SK-N-MC (cell line): ENCODE measurements at places on chromosomes 6 and 20.

GRCh38 chr6:37653933-37654565 is 43.6 kb downstream of the MDGA1 start:
- peak; percentile 44 for DNase-seq

- DNase-seq: no peak
Measured at GRCh38 chr20:45083127-45083526, 17.8 kb downstream of the KCNS1 start.

DNA sequence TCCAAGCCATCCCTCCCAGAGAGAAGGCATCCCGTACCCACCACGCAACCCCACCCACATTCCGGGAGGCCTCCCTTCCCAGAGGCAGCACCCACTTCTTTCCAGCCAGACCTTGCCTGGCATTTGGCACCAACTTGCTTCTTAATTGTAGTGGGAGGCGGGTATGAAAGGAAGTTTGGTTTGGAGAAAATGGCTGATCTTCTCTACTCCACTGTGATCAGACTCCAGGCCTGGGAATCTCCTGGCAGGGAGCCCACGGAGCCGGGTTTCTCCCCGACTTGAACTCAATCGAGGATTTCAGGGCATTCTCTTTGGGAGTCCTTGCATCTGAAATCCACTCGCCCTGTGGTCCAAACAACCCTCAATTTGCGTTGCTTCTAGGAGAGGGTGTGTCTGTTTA is 107.1 kb downstream of the ZDHHC14 start:
- DNase-seq: no peak

DNA sequence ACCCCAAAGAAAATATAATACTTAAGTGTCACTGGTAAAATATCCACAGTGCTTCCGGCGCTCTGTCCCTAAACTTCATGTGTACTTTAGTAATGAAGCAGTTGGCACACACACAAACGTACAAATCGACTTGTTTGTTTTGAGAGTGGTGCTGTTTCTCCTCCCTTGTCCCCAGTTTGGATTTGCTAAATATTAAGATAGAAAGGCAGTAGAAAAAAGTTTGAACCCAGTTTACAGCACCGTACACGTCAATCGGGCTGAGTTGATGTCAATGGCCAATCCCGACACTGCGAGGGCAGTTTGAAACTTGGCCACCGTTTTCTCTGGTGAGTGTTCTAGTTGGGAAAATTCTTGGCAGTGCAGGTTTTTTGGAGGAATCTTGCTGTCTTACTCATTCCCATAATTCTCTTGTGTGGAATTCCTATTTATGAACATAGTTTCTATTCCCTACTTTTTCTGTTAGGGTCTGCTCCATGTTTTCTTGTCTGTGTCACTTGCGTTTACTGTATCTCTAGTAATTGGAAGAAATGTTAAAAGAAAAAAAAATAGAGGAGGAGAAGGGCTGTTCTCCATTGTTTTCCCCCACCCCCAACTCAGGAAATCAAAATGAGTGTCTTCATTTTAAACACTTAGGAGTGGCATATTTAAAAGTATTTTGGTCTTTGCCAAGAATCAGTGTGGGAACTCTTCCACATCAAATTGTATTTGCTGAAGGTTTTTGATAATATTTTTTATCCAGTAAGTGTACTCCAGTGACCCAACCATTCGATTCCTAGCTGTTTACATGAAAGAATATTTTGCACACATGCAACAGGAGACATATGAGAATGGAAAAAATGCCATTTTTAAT is 72.3 kb downstream of the OR2B2 start:
- no peak for DNase-seq

DNA sequence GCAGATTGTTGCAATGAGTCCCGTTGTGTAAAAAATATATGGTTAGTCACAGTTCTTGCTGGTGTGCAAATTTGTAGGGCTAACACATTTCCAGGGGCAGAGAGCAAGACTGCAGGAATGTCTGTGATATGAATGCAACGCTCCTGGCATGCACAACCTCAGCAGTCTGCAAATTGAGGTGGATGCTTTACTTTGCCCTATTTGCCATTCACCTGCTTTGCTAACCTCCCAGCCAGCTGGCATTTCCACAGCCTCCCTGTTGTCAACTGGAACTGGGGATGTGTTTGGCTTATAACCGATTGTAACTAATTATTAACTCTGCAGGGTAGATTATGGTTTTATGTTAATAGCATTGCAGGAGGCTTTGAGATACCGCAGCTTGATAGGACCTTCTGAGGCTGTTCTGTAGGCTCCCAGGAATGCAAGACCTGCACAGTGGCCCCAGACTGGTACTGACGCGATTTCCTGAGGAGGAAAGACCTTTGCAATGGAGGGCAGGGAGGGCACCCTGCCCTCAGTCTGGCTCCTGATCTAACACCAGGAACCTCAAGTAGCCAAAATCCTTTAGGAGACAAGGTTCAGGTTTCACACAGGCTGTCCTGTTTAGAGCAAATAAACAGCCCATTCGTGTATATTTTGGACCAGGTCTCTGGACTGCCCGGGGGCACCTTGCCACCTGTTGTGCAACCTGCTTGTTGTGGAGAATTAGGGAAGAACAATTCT is 53.4 kb downstream of the EDN1 start:
- no peak for DNase-seq

DNA sequence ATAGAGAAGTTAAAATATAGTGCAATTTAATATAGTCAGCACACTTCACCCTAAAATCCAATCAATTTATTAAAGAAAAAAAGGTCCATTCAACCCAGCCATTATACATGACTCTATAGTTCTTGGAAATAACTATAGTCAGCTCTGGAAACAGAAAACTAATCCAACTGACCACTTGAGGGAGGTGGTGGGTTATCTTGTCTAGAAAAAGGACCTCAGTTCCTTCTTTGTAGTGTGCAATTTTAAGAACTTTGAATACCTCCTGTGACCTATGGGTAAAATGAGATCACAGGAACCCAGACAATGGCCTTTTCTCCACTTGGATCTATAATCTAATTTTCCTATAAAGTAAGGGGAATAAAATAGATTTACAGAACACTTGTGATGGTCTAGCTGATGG is 163.6 kb upstream of the CENPW start:
- DNase-seq: no peak

DNA sequence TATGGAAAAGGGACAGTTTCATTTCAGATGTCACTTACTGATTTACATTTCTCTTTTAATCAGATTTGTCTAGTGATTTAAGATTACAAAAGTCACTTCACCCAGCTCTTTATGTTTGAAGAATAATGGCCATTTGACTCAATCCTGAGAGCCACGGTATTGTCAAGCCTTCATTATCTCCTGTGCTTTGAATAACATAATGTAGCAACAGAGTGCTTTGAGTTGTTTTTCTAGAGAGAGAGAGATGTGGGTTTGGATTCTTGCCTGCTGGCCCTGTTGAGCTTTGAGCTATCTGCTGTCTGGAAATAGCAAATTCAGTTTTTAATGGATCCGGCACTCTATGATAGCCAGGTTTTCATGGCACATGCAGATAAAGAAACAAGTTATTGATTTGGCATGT is 478.4 kb upstream of the SOX4 start:
- no peak for DNase-seq

- no peak for DNase-seq
Measured at GRCh38 chr6:1901556-1901955, 291.8 kb downstream of the FOXC1 start.

GRCh38 chr6:131476362-131476761 is 96.7 kb upstream of the ARG1 start:
- DNase-seq: no peak

DNA sequence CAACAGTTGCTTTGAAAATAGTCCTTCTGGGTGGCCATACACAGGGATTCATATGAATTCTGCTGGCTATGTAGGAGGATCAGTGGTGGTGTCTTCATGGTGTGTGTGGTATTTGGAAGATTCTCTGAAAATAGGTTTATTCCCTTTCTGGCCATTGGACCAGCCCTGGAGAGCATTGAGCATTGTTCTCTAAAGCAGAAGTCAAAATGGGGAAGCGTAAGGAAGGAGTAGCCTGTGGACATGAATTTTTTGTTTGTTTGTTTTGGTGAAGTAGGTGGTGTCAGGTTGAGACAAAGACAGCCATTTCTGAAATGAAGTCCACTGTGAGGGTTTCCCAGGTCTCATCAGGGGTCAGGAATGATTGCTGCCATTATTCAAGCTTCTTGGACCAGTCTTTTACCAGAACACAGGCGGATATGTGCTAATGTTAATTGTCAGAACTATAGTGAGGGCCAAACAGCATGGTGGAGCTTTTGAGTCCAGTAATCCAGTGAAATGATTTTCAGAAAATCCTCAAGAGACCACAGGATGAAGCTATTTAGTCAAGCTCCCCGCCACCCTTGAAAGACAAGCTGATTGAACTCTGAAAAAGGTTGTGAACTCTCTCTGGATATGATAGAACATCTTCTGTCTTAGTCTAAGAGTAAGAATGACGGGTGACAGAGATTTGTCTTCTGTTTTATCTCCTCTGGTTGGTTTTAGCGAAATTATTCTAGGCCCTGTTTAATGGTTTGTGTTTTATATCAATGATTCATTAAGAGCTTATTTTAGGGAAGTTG is 60.0 kb downstream of the DNAH8 start:
- DNase-seq: no peak

DNA sequence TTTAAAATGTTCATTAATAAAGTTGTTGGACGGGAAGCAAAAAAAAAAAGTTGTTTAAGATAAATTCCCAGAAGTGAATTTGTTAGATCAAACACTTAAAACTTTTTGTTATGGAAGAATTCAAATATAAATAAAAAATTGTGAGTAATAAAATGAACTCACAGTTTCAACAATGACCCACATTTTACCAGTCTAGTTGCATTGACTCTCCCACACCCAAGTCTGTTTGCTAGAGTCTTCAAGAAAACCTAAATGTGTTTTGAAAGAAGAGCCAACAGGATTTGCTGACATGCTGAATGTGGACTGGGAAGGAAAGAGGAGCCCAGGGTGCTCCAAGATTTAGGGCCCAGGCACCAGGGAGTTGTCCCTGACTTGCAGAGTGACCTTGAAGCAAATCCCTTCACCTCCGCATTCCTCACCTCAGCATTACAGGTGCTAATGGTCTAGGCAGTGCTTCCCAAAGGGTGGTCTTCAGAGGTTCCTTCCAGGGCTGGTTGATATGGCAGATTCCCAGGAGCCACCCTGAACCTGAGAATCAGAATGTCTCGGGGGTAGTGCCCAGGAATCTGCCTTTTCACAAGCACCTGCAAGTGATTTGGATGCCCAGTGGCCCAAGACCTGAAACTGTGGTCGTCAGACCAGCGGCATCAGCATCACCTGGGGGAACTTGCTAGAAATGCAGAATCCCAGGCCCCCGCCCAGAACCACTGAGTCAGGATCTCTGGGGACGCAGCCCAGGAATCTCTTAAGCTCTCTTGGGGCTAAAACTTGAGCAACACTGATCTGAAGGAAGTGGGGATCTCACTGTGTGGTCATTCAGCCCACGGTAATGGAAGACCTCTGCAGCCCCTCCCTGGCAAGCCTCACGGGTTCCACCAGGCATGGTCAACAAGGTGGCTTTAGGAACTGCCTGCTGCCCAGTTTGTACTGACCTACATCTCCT is 31.1 kb downstream of the POFUT1 start:
- no peak for DNase-seq

DNA sequence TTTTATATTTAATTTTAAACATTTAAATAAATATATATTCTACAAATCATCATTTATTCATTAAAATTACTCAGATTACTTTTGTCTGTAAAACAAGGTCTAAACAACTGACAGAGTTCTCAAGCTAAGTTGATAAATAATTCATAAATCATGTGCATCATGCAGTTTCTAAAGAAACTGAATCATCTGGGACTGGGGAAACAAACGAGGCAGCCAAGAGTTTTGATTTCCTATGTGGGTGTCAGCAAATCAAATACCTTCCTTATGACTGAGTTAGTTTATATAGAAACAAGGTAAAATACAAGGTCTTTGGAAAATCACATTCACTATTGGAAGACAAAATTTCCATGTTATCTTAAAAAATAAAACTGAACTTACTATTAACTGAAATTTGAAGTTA is 149.9 kb upstream of the BEND6 start:
- DNase-seq: no peak

GRCh38 chr6:5599127-5599526 is 337.8 kb downstream of the FARS2 start:
- no peak for DNase-seq

DNA sequence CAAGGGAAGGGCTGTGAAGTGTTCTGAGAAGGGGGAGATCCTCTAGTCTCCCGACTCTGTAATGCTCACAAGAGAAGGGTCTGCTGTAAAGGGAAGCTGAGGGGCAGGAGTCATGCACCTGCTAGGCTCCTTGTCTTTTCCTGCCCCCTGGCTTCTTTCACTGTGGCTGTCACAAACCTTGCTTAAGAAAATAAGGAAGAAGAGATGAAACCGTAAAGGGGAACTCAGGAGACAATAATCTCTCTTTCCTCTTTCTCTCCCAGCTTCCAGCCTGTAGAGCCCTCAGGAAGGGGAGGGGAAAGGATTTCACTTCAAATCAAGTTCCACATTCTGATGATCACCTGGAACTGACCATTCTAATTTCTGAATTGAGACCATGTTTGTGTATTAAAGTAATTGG is 26.3 kb downstream of the SLC13A3 start:
- no peak for DNase-seq

DNA sequence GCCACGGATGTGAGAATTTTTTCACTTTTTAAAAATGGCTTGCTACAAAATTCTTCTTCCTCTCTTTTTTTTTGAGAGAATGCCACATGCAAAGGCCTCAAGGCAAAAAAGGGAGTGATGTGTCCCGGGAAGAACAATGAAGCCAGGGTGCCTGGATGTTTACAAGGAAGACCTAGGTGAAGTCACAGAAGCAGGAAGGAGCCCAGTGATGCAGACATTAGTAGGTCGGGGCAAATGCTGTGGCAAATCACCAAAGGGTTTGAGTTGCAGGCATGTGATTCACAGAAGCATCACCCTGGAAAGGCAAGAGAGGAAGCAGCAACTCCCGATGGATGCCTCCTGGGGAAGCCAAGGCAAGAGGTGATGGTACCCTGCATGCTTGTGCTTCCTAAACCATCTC is 46.8 kb downstream of the FARS2 start:
- DNase-seq: no peak

DNA sequence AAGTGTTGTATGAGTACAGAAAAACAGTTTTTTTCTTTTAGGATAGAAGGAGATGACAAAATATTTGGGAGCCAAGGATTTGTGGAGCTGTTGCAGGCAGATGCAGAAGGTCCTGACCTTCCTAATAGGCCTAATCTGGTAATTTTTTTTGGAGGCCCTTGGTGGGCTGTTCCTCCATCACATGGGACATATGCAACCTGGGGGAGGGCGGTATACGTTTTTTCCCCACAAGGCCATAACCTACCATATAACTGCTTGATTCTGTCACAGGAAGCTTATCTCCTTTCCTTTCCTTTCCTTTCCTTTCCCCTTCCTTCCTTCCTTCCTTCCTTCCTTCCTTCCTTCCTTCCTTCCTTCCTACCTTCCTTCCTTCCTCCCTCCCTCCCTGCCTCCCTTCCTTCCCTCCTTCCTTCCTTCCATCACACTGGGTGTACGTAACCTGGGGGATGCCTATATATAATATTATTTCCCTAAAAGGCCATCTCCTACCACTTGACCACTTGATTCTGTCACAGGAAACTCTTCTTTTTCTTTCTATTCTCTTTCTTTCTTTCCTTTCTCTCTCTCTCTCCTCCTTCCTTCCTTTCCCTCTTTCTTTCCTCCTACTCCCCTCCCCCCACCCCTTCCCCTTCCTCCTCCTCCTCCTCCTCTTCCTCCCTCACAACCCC is 185.0 kb upstream of the KCNK16 start:
- peak; percentile 84 for DNase-seq

- no peak for DNase-seq
Measured at GRCh38 chr6:91608428-91608827, 1021.6 kb upstream of the MAP3K7 start.

GRCh38 chr6:30895343-30895742 is 11.0 kb downstream of the DDR1 start:
- no peak for DNase-seq
